ENCODE measurements at places on chromosomes 7 and 10.

- no peak for DNase-seq
Measured at GRCh38 chr10:55786461-55787050, 574.5 kb downstream of the ZWINT start.

DNA sequence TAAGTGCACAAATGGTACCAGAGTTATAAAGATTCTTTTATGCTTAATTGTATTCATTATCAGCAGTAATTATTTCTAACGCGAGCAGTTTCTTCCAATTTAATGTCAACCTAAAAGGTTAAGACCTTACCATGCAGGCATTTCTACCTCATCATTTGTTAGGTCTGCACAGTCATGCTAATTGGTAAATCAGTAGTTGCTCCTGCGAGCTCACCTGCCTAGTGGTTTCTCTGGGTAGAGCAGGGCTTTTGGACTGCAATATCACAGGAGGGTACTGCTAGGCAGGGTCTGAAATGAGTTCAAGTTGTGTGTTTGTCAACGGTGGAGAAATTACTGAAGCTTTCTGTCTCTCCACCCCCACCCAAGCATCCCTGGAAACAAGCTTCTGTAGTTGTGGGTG lies 558.5 kb upstream of the MGMT start:
- no peak for DNase-seq

DNA sequence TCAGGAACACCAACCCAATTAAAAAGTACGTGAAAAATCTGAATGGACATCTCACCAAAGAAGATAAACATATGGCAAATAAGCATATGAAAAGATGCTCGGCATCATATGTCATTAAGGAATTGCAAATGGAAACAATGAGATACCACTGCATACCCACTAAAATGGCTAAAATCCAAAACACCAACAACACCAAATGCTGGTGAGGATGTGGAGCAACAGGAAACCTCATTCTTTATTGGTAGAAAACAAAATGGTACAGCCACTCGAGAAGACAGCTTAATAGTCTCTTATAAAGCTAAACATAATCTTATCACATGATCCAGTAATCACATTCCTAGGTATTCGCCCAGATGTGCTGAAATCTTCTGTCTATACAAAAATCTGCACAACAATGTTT lies 13.1 kb downstream of the RSU1 start:
- no peak for DNase-seq

DNA sequence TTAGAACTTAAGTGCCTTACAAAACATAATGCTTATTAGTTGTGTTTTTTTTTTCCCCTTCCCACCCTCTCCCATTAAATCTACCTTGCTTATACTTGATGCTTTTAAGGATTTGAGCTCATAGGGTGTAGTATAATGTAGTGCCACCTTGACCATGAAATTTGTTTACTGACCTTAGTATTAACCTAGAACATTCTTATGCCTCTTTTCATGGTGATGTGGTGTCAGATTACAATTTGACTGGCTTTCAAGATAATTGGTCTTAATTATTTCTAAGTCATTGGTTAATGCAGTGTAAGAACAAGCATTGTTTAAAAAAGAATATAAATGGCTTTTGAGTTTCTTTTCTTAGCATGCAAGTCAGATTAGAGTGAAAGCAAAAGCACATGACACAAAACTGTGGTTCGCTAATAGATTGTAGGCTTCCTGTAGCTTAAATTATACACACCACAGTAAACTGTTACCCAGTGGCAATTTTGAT lies 61.8 kb downstream of the ADD3 start:
- no peak for DNase-seq

DNA sequence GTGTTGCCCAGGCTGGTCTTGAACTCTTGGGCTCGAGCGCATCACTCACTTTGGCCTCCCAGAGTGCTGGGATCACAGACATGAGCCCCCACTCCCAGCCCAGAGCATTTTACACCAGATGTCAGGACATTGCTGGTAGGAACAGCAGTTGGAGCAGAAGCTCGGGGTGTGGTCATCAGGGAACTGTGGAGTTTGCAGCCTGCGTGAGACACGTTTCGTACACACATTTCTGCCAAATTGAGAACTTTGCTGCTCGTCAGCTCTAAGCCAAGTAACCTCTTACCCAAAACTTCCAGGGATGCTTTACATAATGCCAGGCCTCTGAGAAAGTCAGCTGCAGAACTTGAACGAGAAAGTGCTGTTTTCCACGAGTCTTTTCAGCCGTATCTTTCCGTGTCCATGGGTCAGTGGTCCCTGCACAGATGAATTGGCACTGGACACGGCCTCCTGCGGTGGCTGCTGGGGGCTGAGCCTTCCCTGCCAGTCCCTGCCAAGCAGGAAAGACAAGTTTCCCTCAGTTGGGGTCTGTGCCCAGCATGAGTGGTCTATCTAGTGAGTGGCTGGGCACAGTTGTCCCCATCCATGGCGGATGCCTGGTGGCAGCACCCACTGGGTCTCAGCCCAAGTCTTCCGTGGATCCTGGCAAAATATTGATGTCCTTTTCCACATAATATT lies 54.4 kb downstream of the DNAJB6 start:
- no peak for DNase-seq

DNA sequence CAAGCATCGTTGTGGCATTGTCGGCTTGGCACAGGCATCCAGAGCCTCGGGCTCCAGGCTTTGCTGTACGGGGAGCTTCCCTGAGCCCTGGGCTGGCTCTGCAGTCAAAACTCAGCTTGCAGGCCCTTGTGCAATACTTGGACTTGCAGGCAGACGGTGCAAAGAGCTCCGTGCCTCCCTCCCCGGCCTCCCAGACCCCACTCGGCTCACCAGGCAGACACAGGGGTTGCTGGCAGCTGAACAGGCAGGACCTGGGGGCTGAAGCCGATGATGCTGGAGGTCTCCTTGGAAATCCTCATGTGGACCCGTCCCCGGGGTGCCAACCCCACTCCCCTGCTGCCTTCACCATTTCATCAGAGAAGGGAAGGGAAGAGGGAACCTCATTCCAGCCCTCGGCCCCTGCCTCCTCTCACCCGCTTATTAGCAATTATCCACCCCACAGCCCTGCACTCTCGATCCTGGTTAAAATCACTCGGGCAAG lies 59.6 kb upstream of the GNA12 start:
- DNase-seq, result no peak

GRCh38 chr7:30977896-30978564 lies 14.3 kb downstream of the GHRHR start:
- no peak for DNase-seq

- no peak for DNase-seq
Measured at GRCh38 chr10:48279081-48279751, 4.7 kb upstream of the FRMPD2 start.

DNA sequence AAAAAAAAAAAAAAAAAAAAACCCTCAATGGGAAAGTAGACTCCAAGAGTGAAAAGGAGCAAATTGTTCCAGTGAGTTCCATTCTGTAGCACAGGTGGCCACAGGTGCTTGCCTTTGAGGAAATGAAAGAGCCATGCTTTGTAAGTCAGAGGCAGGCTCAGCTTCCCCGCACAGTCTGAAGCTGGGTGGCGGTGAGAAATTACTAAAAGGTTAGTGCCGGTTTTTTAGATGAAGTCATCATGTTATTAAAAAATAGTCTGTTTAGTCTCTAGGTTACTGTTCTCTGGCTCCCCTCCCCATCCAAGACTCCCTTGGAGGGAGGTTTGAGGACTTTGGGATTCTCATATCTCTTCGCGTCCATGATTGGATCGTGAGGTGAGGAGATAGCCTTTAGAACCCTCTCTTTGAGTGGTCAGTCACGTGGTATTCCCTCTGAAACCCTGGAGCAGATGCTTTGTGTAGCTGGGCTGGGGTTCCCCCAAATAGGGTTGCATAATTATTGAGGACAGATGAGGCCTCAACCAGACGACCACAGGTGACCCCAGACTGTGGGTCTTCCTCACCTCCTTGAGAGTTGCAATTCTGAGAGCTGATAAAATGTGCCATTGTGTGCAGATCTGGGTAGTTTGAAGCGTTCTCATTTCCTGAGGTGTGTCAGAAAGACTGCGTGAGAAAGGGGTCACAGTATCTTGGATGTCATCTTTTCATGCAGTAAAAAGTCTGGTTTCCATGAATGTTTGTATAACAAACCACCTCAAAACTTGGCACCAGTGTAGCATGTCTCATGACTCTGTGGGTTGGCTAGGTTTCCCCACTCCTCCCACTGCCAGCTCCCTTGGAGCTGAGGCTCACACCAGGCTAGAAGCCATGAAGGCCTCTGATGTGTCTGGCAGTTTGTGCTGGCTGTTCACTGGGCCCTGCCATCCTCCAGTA lies 27.1 kb downstream of the OGDH start:
- peak; percentile 34 for DNase-seq

- DNase-seq, result no peak
Measured at GRCh38 chr7:119105381-119105780, 880.9 kb downstream of the ANKRD7 start.

DNA sequence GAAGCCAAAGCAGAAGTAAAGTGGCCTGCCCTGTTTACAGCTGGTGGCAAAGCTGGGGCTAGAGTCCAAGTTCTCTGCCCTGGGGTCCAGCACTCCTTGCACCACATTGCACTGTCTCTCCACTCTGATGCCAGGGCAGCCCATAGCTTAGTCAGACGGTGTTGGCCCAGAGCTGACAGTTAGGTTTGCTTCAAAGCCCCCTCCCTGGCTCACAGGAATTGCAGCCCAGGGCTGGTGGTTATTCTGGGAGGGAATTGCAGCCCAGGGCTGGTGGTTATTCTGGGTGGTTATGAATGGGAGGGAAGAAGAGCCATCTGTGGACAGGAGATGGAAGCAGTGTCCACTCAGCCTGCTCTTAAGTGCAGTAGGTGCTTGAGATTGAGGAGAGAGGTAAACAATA lies 88.9 kb downstream of the SCRN1 start:
- DNase-seq, result no peak

DNA sequence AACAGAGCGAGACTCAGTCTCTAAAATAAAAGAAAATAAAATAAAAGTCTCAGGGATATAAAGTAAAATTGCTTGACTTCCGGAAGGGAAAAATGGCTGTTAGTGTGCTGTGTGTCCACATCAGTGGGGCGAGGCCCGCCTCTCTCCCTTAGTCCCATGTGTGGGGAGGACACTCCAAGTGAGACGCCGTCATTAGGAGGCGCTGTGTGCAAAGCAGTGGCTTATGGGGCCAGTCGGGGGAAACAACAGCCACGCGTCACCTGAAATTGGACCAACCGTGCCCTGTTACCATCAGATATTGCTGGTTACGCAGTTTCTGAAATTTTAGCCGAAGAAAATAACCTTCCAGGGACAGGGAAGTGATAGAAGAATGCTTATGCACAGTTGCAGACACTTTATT lies 15.8 kb downstream of the SFXN4 start:
- no peak for DNase-seq

- DNase-seq, result no peak
Measured at GRCh38 chr7:36468370-36469101, 78.9 kb downstream of the ANLN start.

DNA sequence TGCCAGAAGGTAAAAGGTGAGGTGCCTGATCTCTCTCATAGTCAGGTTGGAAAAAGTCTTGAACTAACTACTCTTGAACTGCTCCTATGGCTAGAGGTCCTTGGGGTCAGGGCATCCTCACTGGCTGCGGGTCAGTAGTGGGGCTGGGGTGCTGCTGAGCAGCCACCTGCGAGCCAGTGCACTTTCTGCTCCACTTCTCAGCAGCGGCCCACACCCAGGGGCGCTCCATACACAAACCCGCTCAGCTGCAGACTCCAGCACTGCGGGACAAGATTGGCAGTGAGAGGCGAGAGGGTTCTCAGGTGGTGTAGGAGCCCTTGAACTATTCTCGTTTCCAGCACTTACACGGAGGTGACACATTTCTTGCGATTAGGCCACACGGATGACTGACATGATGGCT lies 6.0 kb downstream of the ABCA13 start:
- no peak for DNase-seq

DNA sequence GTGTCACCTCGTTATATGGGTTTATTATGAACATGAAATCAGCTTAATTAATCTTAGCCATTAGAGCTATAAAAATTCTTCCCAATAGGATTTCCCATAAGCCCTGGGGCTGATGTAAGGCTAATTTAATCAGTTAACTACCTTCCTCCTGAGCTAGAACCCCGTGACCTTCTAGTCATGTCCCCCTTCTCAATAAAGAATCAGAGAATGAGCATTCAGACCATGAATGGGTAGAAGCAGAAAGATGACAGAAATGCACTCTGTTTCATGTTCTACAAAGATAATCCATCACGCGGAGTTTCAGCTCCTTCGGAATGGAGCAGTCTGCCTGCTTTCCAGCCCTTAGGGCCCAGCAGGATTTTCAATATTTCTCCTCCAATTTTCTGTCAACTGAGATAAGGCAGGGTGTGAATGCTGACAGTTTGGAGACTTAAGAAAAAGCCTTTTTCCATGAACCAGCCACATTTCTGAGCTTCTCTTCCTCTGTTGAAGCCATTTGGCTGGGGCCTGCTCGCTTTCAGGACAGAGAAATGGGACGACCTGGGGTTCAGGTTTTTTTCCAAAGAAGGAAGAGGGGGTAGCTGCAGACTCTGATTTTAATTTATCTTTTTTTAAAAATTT lies 211.0 kb downstream of the NEBL start:
- DNase-seq, result no peak

DNA sequence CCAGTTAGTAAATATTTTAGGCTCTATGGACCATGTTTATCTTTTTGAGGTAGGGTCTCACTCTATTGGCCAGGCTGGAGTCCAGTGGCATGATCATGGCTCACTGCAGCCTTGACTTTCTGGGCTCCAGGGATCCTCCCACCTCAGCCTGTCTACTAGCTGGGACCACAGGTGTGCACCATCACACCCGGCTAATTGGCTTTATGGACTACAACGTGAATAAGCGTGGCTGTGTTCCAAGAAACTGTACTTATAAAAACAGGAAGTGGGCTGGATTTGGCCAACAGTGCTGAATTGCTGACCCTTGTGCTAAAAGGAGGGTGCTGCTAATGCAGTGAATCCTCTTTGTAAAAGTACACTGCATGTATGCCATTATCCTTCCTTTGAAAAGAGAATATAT lies 111.7 kb upstream of the CDK13 start:
- no peak for DNase-seq

DNA sequence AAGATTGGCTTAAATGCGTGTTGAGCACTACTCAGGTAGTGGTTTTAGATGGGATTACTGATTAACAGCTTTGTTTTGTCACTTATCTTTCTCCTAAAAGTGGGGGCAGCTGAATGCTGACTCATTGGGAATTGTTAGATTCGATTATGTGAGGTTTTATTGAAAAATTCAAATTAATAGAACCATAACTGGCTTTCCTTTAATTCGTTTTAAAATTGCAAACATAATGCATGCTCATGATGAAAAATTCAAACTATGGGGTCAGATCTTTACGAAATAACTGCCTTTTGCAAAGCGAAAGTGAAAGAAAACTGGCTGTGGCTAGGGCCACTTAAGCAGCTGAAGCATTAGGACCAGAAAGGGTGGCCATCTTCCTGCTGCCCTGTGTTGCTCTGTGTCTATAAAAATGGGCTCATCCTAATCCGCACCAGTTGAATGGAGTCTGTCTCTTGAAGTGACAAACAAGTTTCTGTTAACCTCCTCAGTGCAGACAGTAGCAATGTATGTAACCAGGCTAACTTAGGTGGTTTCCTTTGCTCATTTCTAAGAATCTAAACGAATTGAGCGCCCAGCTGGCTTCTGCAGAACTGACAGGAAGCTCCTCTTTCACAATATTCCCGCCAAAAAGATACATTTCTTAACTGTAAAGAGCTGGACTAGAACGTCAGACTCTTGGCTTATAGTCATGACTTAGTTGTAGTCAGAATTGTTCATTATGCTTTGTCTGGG lies 27.8 kb downstream of the DENND10 start:
- no peak for DNase-seq
